ENCODE measurements at places on chromosomes 4 and X.

- no peaks in the 10 kb centered on the region for H3K27me3 ChIP-seq
- H3K27ac ChIP-seq, result no peak overlapping the region
- H3K4me1 ChIP-seq, result peaks cover 6% of the 10 kb centered on the region
These were observed 29.7 kb upstream of the TXK start for GRCh38 chr4:48163746-48164145.

- no peaks in the 10 kb centered on the region for H3K27me3 ChIP-seq
- H3K36me3 ChIP-seq, result 0 out of 2 replicates have a peak, but pooled peaks cover 2% of the 10 kb centered on the region
- H3K4me1 ChIP-seq, result no peaks in the 10 kb centered on the region
- no peak overlapping the region for H3K27ac ChIP-seq
- no peak for DNase-seq
These were observed 20.6 kb downstream of the CAMK2D start for GRCh38 chr4:113740857-113741379.

GRCh38 chr4:186227221-186227620 lies at the start of gene KLKB1:
Gene KLKB1, plus strand, starts transcription at chr4:186227507. Its CDS starts 689 bp downstream, at chr4:186228196.
- DNase-seq, result no peak
- no peaks in the 10 kb centered on the region for H3K27me3 ChIP-seq
- no peak within 1 kb of the TSS for H3K4me3 ChIP-seq
- no peaks in the 10 kb centered on the region for H3K4me1 ChIP-seq
- no peaks in the 10 kb centered on the region for H3K36me3 ChIP-seq

DNA sequence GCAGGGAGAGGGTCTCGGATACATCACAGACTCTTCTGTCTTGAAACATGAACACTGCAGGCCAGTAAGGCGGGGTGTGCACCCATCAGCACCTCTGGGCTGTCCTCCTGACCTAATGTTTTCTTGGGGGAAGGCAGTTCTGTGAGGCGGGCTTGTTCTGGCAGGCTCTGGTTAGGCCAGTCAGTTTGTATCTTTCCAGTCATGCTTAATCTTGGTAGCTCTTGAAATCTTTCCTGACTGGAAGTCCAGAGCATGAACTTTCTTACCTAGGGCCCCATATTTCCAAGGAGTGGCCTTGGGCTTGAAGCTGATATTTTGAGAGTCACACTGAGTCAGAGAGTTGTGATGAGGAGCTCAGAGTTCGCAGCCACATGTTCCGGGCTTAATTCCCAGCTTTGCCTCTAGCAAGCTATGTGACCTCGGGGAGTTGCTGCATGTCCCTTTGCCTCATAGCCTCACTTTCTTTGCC lies 54.2 kb upstream of the RASSF6 start:
- no peaks in the 10 kb centered on the region for H3K27me3 ChIP-seq
- no peak for DNase-seq
- H3K36me3 ChIP-seq, result no peaks in the 10 kb centered on the region
- no peaks in the 10 kb centered on the region for H3K4me1 ChIP-seq
- H3K27ac ChIP-seq, result no peak overlapping the region

DNA sequence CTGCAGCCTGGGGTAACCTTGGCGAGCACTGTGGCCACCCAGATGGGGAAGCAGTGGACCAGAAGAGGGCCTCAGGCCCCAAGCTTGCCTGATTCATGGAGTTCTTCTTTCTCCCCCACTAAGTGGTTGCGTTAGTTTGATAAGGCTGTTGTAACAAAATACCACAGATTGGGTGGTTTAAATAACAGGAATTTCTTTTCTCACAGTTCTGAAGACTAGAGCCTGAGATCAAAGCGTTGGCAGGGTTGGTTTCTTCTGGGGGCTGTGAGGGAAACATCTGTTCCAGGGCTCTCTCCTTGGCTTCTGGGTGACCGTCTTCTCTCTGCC lies 105.7 kb upstream of the GATB start:
- no peak overlapping the region for H3K27ac ChIP-seq
- DNase-seq, result no peak
- H3K4me1 ChIP-seq, result no peaks in the 10 kb centered on the region
- H3K4me3 ChIP-seq, result no peak overlapping the region

GRCh38 chr4:2934077-2934812 lies 29.0 kb downstream of the NOP14 start:
- no peak for DNase-seq
- peaks cover 42% of the 10 kb centered on the region for H3K4me1 ChIP-seq
- no peaks in the 10 kb centered on the region for H3K27me3 ChIP-seq

- no peaks in the 10 kb centered on the region for H3K4me1 ChIP-seq
- DNase-seq, result no peak
- no peaks in the 10 kb centered on the region for H3K36me3 ChIP-seq
- no peak overlapping the region for H3K4me3 ChIP-seq
- no peak overlapping the region for H3K27ac ChIP-seq
These were observed 19.6 kb downstream of the PRDM5 start for GRCh38 chr4:120902925-120903324.

GRCh38 chr4:71229477-71230270 lies 109.1 kb upstream of the SLC4A4 start:
- DNase-seq, result no peak
- H3K27me3 ChIP-seq, result peaks cover 2% of the 10 kb centered on the region
- H3K4me3 ChIP-seq, result no peak overlapping the region
- no peaks in the 10 kb centered on the region for H3K36me3 ChIP-seq
- no peak overlapping the region for H3K27ac ChIP-seq
- no peaks in the 10 kb centered on the region for H3K4me1 ChIP-seq

GRCh38 chrX:2974961-2975360 lies 31.4 kb upstream of the ARSH start:
- no peak for DNase-seq
- no peak overlapping the region for H3K27ac ChIP-seq
- H3K27me3 ChIP-seq, result no peaks in the 10 kb centered on the region
- no peak overlapping the region for H3K4me3 ChIP-seq

DNA sequence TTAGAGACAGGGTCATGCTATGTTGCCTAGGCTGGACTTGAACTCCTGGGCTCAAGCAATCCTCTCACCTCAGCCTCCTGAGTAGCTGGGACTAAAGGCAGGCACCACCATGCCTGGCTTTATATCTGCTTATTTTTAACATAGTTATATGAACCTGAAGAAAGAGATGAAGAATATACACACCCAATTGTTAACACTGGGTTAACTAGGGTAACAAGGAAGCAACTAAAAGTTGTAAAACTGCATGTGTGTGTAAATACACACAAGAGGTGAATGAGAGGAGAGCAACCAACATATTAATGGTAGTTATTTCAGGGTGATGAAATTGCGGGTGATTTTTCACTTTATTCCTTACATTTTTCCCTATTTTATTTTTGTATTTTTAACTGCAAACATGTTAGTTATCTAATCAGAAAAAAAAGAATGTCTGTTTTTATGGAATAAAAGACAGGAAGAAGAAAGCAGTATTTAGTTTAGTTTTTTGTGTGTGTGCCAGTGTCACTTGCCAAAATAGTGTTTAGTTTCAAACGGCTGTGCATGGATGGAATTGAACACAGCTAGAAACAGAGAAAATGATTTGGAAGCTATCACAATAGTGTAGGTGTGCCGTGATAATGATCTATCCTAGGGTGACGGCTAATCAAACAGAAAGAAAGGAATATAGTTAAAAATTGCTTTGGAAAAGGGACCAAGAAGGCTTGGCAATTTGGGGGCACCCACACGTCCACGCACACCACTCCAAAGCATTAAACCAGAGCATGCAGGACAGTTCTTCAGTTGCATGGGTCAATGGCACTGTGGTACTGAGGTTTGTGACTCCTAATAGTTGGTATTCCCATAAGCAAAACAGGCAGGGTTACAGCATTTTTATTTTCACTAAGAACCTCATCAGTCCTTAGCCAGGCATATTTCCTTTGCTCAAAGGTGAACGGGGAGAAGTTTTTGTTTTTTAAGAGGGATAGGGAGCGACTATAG lies 89.1 kb upstream of the KLHL13 start:
- no peaks in the 10 kb centered on the region for H3K27me3 ChIP-seq
- H3K4me1 ChIP-seq, result no peaks in the 10 kb centered on the region
- H3K4me3 ChIP-seq, result no peak overlapping the region
- H3K36me3 ChIP-seq, result no peaks in the 10 kb centered on the region
- H3K27ac ChIP-seq, result no peak overlapping the region

GRCh38 chr4:38619316-38619715 lies 44.7 kb upstream of the KLF3 start:
- H3K4me3 ChIP-seq, result no peak overlapping the region
- no peaks in the 10 kb centered on the region for H3K36me3 ChIP-seq
- no peaks in the 10 kb centered on the region for H3K4me1 ChIP-seq
- no peak overlapping the region for H3K27ac ChIP-seq

DNA sequence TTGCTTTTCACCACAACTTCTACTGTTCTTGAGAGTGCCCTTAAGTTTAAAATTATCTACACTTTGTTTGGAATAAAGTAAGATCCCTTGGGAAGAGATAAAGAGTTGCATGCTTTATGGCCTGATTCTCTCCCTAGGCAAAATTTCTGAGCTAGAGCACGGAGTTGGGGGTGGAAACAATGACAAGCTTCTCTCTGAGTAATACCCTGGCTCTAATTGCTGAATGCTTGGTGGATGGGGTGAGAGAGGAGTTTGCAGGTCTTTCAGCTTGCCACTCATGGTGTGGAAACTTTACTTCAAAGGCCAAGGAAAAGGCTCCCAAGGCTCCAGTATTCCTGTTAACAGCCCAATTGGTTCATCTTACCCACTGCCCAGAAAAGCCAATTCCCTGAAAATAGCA lies 26.1 kb upstream of the PRDM8 start:
- no peak for DNase-seq
- H3K36me3 ChIP-seq, result no peaks in the 10 kb centered on the region
- no peak overlapping the region for H3K27ac ChIP-seq

- no peak overlapping the region for H3K4me3 ChIP-seq
- DNase-seq, result no peak
- H3K4me1 ChIP-seq, result peaks cover 3% of the 10 kb centered on the region
These were observed 20.5 kb upstream of the DDX3X start for GRCh38 chrX:41313419-41313818.

DNA sequence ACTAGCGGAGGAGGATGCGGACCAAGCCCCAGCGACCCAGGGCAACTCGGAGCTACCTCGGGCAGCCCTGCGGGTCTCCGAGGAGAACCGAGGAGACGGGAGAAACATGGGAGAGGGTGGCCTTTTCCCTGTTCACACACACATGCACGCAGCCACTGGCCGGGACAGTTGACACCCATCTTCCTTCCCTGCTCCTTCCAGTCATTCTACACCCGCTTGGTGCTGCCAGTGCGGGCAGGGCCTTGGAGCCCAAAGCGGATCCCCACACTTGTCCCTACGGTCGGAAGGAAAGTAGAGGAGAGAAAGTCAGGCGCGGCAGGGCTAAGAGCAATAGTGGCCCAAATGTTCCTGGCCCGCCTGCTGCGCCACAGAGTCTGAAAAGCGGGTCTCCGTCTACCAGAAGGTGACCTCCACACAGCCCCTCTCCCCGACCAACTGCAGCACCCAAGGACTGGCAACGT lies 1.1 kb upstream of the PPP3CA start:
- H3K27me3 ChIP-seq, result 0 out of 2 replicates have a peak, but pooled peaks cover 4% of the 10 kb centered on the region
- DNase-seq, result no peak
- H3K4me1 ChIP-seq, result peaks cover 10% of the 10 kb centered on the region
- peak overlapping the region; percentile 90 for H3K4me3 ChIP-seq

GRCh38 chr4:175215657-175216056 lies 297.5 kb downstream of the ADAM29 start:
- H3K4me3 ChIP-seq, result no peak overlapping the region
- H3K4me1 ChIP-seq, result no peaks in the 10 kb centered on the region
- no peak overlapping the region for H3K27ac ChIP-seq
- H3K27me3 ChIP-seq, result no peaks in the 10 kb centered on the region

DNA sequence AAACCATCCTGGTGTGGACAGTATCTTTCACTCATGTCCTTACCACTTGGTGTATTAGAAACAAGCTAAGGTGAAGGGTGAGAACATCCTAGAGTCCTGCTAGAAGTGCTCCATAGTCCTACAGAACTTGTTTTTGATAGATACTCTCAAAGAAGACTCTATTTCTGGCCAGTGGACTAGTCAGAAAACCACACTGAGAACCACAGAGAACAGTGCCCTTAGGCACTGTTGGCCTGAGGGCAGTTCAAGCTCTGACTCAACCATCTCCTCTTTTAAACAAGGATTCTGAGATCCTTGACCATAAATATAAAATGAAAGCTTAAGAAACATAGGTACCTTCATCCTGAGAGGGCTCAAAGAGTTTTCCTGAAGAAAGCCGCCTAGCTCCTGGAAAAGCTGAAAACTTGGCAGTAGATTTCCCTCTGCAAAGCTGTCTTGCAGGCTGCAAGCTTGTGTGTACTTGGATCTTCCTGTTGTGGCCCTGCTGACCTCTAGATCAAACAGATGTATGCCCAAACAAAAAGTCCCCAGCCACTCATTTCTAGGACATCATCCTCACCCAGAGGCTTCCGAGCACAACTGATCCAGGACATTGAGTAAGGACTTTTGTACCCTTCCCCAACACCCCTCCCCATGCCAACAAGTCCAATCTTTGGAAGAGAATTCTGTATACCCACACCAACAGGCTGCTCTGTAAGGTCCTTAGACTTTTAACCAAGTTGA lies 111.6 kb upstream of the CXCL13 start:
- DNase-seq, result no peak
- no peaks in the 10 kb centered on the region for H3K27me3 ChIP-seq
- H3K36me3 ChIP-seq, result no peaks in the 10 kb centered on the region
